CD14-positive monocyte (primary cell): ENCODE measurements at places on chromosomes 5 and 9. TPM values are rescaled to one million over a fixed set of nuclear protein-coding genes. Genes with fewer than 3 reads are reported as not detected.
A peak's percentile ranks its signal among the peaks of the same experiment; 100 is the strongest.

Gene F2R
- 0.03 and 0.09 TPM in 2 replicates for polyA plus RNA-seq

Gene NKD2
- not detected for polyA plus RNA-seq

Gene MSMP
- polyA plus RNA-seq = not detected

DNA sequence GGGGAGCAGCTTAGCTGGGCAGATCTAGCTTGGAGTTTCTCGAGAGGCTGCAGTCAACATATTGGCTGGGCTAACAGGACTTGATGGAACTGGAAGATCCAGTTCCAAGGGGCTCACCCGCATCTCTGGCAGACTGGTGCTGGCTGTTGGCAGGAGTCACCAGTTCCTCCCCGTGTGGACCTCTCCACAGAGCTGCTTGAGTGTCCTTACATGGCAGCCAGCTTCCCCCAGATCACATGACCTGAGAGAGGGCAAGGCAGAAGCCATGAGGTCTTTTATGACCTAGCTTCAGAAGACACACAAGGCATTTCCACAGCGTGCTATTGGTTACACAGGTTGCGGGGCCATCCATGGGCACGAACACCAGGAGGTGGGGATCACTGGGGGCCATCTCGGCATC, 26.4 kb upstream of the RXRA start:
- DNase-seq = peak; percentile 28
- H3K27ac ChIP-seq = no peak overlapping the region
- no peak overlapping the region for H3K4me3 ChIP-seq
- H3K27me3 ChIP-seq = no peaks in the 10 kb centered on the region
- no peaks in the 10 kb centered on the region for H3K4me1 ChIP-seq

- no peak overlapping the region for H3K4me3 ChIP-seq
- DNase-seq = peak; percentile 38
- peaks cover 25% of the 10 kb centered on the region for H3K36me3 ChIP-seq
- peak overlapping the region; percentile 79 for H3K27ac ChIP-seq
- peaks cover 14% of the 10 kb centered on the region for H3K4me1 ChIP-seq
These were observed 36.4 kb downstream of the MTMR12 start for GRCh38 chr5:32276173-32276853.

DNA sequence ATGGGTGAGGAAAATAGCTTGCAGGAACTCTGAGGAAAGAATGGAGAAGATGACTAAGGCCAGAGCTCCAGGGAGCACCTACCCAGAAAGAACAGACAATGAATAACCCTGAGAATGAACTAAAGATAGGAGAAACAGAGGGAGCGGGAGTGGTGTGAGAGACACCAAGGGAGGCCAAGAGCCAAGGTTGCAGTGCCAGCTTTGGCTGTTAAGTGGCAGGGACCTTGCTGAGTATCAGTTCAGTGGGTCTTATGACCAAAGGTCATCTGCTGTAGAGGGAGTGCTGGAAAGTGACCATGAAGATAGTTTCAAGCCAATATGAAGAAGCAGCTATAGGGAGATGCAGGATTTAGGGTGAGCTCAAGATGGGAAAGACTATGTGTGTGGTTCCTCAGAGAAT, 16.7 kb downstream of the P4HA2 start:
- no peaks in the 10 kb centered on the region for H3K27me3 ChIP-seq
- no peak overlapping the region for H3K27ac ChIP-seq
- no peaks in the 10 kb centered on the region for H3K4me1 ChIP-seq
- H3K36me3 ChIP-seq = no peaks in the 10 kb centered on the region
- H3K4me3 ChIP-seq = no peak overlapping the region

DNA sequence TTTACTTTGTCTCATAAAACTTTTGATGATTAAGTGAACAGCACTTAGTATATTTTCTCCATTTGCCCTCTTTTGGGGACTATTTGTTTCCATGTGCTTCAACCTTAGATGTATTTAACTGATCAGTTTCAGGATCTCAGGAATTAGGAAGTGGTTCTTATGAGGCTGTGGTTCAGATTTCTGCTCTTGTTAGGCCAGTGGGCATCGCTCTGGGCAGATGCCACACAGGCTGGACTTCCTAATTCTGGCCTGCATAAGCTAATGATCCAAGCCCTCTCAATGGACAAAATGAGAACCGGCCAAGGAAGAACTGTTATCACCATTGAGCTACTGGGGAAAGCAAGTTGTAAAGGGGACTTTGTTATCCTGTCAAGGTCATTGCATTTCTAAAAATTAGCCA, 6.9 kb downstream of the ARHGAP26 start:
- H3K27ac ChIP-seq = peak overlapping the region; percentile 68
- no peaks in the 10 kb centered on the region for H3K36me3 ChIP-seq
- H3K4me3 ChIP-seq = no peak overlapping the region
- DNase-seq = no peak
- no peaks in the 10 kb centered on the region for H3K27me3 ChIP-seq
